Smooth muscle cell of the pulmonary artery (primary cell): ENCODE measurements at places on chromosomes 7 and 10. TPM values are rescaled to one million over a fixed set of nuclear protein-coding genes. Genes with fewer than 3 reads are reported as not detected.

Gene TRIL
- 0.40 and 1.8 TPM in 2 replicates for total RNA-seq

Gene HSPA14
- 7.2 and 8.3 TPM in 2 replicates for total RNA-seq

Gene IMMP2L
- 14.7 and 17.1 TPM in 2 replicates for total RNA-seq

Gene SLC39A12
- total RNA-seq = not detected in 2 replicates

Gene DGKB
- 0.07 and 0.13 TPM in 2 replicates for total RNA-seq

Gene BHLHA15
- 0.26 and 1.4 TPM in 2 replicates for total RNA-seq

Gene ECHS1
- 57.7 and 60.6 TPM in 2 replicates for total RNA-seq

Gene HPS6
- total RNA-seq = 31.1 and 34.6 TPM in 2 replicates

Gene LBX1
- total RNA-seq = not detected in 2 replicates
